ENCODE measurements at places on chromosomes 11 and 22. TPM values are rescaled to one million over a fixed set of nuclear protein-coding genes. Genes with fewer than 3 reads are reported as not detected.

The CARNS1 gene
- not detected for total RNA-seq

The CHADL gene
- 3.1 TPM for total RNA-seq

The TMPRSS4 gene
- not detected for total RNA-seq

The CENPM gene
- total RNA-seq: 41.1 TPM

The MPPED1 gene
- total RNA-seq: not detected

The MSANTD4 gene
- 9.6 TPM for total RNA-seq

The SCGB1A1 gene
- total RNA-seq: not detected

The CDC42BPG gene
- 0.33 TPM for total RNA-seq

The APOBEC3C gene
- 8.4 TPM for total RNA-seq

The NLRP14 gene
- not detected for total RNA-seq

The BAD gene
- 95.7 TPM for total RNA-seq

The GSTT2B gene
- total RNA-seq: 11.7 TPM

The CNTN5 gene
- not detected for total RNA-seq

The OR5AL1 gene
- not detected for total RNA-seq

The BAIAP2L2 gene
- 0.54 TPM for total RNA-seq

The TTC28 gene
- 24.9 TPM for total RNA-seq

The RFPL2 gene
- not detected for total RNA-seq

The ARHGEF17 gene
- 27.3 TPM for total RNA-seq

The CASP1 gene
- 29.9 TPM for total RNA-seq

The CAPN5 gene
- 4.1 TPM for total RNA-seq

The SEZ6L gene
- total RNA-seq: not detected

The ACRV1 gene
- total RNA-seq: not detected

The CDCA5 gene
- 20.7 TPM for total RNA-seq

The TSKU gene
- total RNA-seq: 16.9 TPM

The MS4A15 gene
- total RNA-seq: not detected

The MMP27 gene
- not detected for total RNA-seq

The TRIM34 gene
- total RNA-seq: 10.8 TPM

The ADM2 gene
- 0.87 TPM for total RNA-seq

The SLC22A9 gene
- total RNA-seq: not detected

The SCGB1C1 gene
- not detected for total RNA-seq

The MGAT3 gene
- not detected for total RNA-seq

The KCNJ1 gene
- not detected for total RNA-seq

The TOMM22 gene
- 83.6 TPM for total RNA-seq

The NCAM1 gene
- total RNA-seq: 3.5 TPM

The KMT2A gene
- 22.1 TPM for total RNA-seq

The ANO5 gene
- 0.13 TPM for total RNA-seq

The TECTA gene
- total RNA-seq: 0.73 TPM

The SYT7 gene
- total RNA-seq: 0.05 TPM

The TTLL12 gene
- 78.5 TPM for total RNA-seq

The DAGLA gene
- total RNA-seq: 4.3 TPM

The PYGM gene
- total RNA-seq: not detected

The USP2 gene
- total RNA-seq: not detected

The ENTHD1 gene
- not detected for total RNA-seq

The FCHSD2 gene
- total RNA-seq: 15.5 TPM

The PIH1D2 gene
- total RNA-seq: 0.64 TPM

The OPCML gene
- not detected for total RNA-seq

The OR8D2 gene
- total RNA-seq: not detected

The OOSP2 gene
- total RNA-seq: not detected

Data from mammary microvascular endothelial cell (primary cell).